ENCODE measurements at places on chromosomes 12 and 14. TPM values are rescaled to one million over a fixed set of nuclear protein-coding genes. Genes with fewer than 3 reads are reported as not detected.

EXOC5 gene
- 64.8 TPM for polyA plus RNA-seq

DIO3 gene
- not detected for polyA plus RNA-seq

DAO gene
- polyA plus RNA-seq, result not detected

GRCh38 chr12:23066095-23066494, 441.1 kb downstream of the ETNK1 start:
- H3K27ac ChIP-seq, result no peak overlapping the region
- H3K4me1 ChIP-seq, result no peaks in the 10 kb centered on the region
- no peak overlapping the region for H3K4me3 ChIP-seq
- no peaks in the 10 kb centered on the region for H3K27me3 ChIP-seq

MIS18BP1 gene
- polyA plus RNA-seq, result 44.5 TPM

SLC7A8 gene
- not detected for polyA plus RNA-seq

ABCD2 gene
- 0.30 TPM for polyA plus RNA-seq

All from naive B cell (primary cell).